Skeletal muscle tissue (tissue), 5 donors: ENCODE measurements at places on chromosomes 4 and X. TPM values are rescaled to one million over a fixed set of nuclear protein-coding genes. Genes with fewer than 3 reads are reported as not detected.

NAP1L2 gene
- total RNA-seq = 0.52 TPM

BEX1 gene
- total RNA-seq = 1.0 TPM

SCD5 gene
- 9.4 TPM for total RNA-seq

CAPN6 gene
- 205 TPM for total RNA-seq

FGFBP2 gene
- total RNA-seq = not detected

C4orf54 gene
- total RNA-seq = 132 TPM

GRXCR1 gene
- not detected for total RNA-seq

TAF7L gene
- not detected for total RNA-seq

ITGB1BP2 gene
- total RNA-seq = 120 TPM

KLB gene
- 1.0 TPM for total RNA-seq

PRRG3 gene
- total RNA-seq = 9.4 TPM

ALPK1 gene
- total RNA-seq = 9.4 TPM

POF1B gene
- total RNA-seq = under 0.01 TPM

AIFM1 gene
- total RNA-seq = 19.3 TPM

GPC4 gene
- 49.1 TPM for total RNA-seq

ARAP2 gene
- 2.6 TPM for total RNA-seq

ADRA2C gene
- total RNA-seq = 1.0 TPM

HSFX1 gene
- total RNA-seq = under 0.01 TPM

TACR3 gene
- total RNA-seq = 4.2 TPM

FAM184B gene
- 4.2 TPM for total RNA-seq

TIGD4 gene
- 2.1 TPM for total RNA-seq

FAM13A gene
- 41.8 TPM for total RNA-seq

AADAT gene
- 2.1 TPM for total RNA-seq

XAGE2 gene
- not detected for total RNA-seq

FAT4 gene
- total RNA-seq = 66.3 TPM

GPR82 gene
- not detected for total RNA-seq

BEX2 gene
- 21.4 TPM for total RNA-seq

SMARCAD1 gene
- total RNA-seq = 28.7 TPM

EDA gene
- total RNA-seq = 11.0 TPM

LPAR4 gene
- 8.9 TPM for total RNA-seq

RPS3A gene
- 5,357 TPM for total RNA-seq

PFKFB1 gene
- total RNA-seq = not detected

TCEAL2 gene
- not detected for total RNA-seq

PDGFC gene
- 35.0 TPM for total RNA-seq

RHOXF1 gene
- not detected for total RNA-seq

ASB12 gene
- 8.4 TPM for total RNA-seq

TRAM1L1 gene
- 5.7 TPM for total RNA-seq

GAGE1 gene
- total RNA-seq = not detected

ATP1B4 gene
- total RNA-seq = 220 TPM

PDE5A gene
- 27.7 TPM for total RNA-seq

TMPRSS11A gene
- not detected for total RNA-seq

BLOC1S4 gene
- 6.3 TPM for total RNA-seq

PNMA5 gene
- under 0.01 TPM for total RNA-seq

MXRA5 gene
- 34.4 TPM for total RNA-seq

BEND4 gene
- total RNA-seq = under 0.01 TPM

H2BW2 gene
- not detected for total RNA-seq

DMP1 gene
- not detected for total RNA-seq

ARMCX1 gene
- 91.3 TPM for total RNA-seq
